ENCODE measurements at places on chromosomes 5 and 9. TPM values are rescaled to one million over a fixed set of nuclear protein-coding genes. Genes with fewer than 3 reads are reported as not detected.
A peak's percentile ranks its signal among the peaks of the same experiment; 100 is the strongest.

GRCh38 chr9:84045481-84046097 is 65.0 kb downstream of the RMI1 start:
- DNase-seq: no peak

DNA sequence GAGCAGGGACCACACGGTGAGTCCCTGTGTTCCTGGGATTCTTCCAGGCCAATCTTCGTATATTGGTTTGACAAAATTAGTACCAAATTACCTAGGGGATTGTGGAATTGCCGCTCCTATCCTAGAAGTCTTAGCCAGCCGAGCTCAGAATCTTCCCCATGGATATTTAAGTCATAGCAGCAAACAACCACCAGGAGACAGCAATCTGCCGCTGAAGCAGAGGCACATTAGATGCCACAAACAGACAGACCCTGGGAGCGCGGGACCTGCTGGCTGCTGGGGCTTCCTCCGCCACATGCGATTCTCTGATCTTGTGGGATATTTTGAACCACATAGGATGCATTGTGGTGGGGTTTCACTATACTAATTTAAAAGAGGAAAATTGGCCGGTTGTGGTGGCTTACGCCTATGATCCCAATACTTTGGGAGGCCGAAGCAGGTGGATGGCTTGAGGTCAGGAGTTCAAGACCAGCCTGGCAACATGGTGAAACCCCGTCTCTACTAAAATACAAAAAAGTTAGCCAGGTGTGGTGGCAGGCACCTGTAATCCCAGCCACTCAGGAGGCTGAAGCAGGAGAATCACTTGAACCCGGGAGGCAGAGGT is 31.7 kb upstream of the ZBTB43 start:
- peak; percentile 82 for DNase-seq

- DNase-seq: no peak
Observed at GRCh38 chr9:98430535-98431292, 175.3 kb upstream of the TBC1D2 start.

GRCh38 chr5:66351813-66352212 is 207.7 kb downstream of the SREK1 start:
- no peak for DNase-seq

DNA sequence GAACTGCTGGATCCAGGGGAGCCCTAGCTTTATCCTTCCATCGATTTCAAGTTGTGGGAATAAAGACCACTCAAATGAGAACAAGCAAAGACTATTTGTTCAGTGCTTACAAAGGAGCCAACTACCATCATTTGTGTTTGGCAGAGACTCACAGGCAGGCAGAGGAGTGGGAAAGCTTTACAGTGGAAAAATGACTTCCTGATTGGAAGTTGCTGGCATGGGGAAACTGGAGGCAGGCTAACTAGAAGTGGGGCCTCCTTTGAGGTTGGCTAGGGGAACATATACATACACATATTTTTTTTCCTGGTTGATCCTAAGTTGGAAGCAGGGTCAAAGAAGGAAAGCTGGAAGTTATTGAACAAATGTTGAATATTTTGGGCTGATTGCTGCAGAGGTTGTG is 121.7 kb downstream of the ACTBL2 start:
- no peak for DNase-seq

GRCh38 chr9:68702493-68702892 is 2.5 kb upstream of the PIP5K1B start:
- DNase-seq: no peak

- no peak for DNase-seq
Observed at GRCh38 chr5:172726966-172727365, 44.0 kb downstream of the DUSP1 start.

DNA sequence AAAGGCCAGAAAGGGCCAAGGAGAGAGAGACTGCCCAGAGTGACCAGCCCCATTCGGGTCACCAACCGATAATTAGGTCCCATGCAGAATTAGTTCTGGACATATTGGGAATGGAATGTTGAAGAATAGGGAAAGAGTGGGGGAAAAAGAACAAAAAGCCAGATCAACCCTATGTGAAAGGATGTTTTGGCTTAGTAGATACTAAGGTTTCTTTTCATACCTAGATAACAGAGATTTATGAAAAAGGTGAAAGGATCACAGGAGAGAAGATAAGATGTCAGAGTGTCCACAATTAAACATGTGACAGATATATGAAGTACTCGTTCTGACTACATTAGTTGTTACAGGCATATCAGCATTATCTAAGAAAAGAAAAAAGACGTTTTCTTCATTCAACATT is 52.1 kb downstream of the MARCHF3 start:
- DNase-seq: no peak

DNA sequence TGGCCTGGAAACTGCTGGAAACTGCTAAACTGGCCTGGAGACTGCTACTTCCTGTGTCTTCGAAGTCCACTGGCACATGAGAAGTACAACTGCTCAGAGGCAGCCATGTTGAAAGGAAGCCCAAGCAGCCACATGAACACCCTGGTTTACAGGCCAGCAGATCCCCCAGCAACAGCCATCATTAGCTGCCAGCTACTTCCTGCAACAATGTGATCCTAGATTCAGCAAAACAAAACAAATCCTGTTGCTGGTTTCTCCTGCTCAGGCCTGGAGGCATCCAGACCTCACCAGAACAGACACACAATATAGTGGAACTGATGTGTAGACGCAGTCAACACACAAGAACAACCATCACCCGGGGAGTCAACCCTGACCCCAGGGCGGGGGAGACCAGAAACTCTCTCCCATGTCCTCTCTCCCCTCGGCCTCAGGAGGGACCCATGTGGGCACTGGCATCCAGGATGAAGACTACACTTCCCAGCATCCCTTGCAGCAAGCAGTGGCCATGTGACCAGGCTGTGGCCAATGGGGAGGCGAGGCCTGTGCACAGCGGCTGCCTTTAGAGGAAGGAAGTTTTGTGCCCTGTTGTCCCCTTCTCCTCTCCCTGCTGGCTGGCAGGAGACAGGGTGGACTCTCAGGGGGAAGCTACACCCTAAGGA is 9.2 kb upstream of the LCN15 start:
- peak; percentile 88 for DNase-seq

DNA sequence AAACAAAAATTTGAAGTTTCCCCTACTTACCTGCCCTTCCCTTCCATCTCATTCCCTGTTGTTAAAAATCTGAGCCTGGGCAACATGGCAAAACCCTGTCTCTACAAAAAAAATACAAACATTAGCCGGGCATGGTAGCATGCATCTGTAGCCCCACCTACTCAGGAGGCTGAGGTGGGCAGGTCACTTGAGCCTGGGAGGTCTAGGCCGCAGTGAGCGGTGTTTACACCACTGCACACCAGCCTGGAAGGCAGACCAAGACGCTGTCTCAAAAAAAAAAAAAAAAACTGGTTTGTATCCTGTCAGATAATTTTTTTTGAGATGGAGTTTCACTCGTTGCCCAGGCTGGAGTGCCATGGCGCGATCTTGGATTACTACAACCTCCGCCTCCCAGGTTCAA is 16.3 kb upstream of the REEP5 start:
- no peak for DNase-seq

DNA sequence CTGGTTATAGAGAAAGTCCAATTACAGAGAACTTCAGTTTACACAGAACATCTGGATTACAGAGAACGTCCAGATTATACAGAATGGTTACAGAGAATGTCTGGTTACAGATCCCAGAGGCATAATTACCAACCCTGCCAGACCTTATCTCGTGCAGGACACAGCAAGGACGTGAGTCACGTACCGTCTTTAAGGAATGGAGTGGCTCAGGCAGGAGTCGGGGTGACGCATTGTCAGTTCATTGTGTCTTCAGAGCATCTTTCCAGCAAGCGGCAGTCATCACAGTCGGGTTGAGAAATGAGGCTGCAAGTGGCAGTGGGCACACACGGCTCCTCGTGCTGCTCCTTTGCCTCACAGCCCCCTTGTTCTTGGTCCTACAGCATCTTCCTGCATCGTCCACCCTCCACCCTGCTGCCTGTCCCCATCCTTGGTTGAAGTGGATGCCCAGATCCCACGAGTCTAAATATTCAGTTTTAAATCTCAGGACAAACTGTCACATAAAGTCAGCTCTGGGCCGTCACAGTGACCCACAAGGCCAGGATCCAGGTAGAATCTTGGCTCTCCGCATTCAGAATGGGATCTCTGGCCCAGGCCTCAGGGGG is 30.0 kb upstream of the SLC6A19 start:
- no peak for DNase-seq

GRCh38 chr5:148902478-148902877 is 76.1 kb downstream of the ADRB2 start:
- no peak for DNase-seq

GRCh38 chr9:86322973-86323644 is 31.1 kb downstream of the TUT7 start:
- no peak for DNase-seq

DNA sequence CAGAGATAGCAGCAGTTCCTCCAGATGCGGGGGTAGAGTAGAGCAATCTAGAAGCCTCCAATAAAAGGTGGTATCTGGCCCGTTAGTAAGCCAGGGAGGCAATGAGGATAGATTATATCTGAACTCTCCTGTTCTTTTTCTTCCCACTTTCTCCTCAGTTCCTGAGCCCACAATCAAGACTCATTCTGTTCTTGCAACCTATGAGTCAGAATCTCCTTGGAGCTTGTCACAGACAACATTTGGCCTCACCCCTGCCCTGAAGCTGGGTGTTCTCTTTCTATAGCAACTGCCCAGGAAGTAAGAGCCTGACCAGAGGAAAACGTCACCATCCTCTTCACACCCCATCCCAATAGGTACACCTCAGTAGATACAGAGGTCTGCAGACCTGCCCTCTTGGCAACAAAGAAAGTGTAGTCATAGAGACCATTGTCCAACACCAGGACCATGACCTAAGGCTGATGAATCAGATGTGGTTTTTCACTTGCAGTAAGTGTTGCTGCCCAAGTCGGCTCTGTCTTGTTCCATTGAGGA is 76.3 kb upstream of the PCA3 start:
- DNase-seq: no peak

DNA sequence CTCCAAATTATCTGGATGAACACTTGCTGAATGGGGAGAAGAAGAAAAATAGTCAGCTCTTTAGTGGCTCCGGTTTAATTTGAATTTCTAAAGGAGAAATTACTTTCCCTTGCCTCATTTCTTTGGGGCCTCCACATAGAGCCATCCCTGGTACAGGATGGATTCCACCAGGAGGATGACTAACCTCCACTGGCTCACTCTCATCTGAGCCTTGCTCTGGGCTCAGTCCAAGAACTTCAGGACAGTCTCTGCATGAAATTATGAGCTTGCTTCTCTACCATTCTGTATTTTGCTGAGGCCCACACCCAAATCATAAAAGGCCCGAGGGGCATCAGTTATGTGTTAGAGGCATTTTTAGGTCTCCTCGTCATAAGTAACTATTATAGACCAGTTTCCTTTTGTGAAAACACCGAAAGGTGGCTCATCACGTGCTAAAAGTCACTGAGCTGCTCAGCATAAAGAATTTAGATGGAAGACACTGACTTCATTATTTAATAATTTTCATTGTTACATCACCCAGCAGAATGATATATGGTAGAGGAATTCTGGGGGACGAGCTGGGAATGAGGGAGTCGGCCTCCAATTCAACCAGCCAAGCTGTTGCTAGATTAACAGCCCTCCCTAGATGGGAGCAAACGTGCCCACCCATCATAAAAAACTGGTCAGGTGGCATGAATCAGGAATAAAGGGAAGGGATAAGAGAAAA is 222.1 kb downstream of the TARS1 start:
- no peak for DNase-seq

C9orf153 gene
- not detected for total RNA-seq

DMRT3 gene
- total RNA-seq: not detected

SCGB3A2 gene
- 51.2 TPM for total RNA-seq

MRNIP gene
- total RNA-seq: 56.2 TPM

CCL28 gene
- not detected for total RNA-seq

GAPT gene
- total RNA-seq: not detected

FLT4 gene
- 7.2 TPM for total RNA-seq

Measured in H7 (cell line).